Neural crest cell (in vitro differentiated cells): ENCODE measurements at places on chromosomes 7 and 10. TPM values are rescaled to one million over a fixed set of nuclear protein-coding genes. Genes with fewer than 3 reads are reported as not detected.

DNA sequence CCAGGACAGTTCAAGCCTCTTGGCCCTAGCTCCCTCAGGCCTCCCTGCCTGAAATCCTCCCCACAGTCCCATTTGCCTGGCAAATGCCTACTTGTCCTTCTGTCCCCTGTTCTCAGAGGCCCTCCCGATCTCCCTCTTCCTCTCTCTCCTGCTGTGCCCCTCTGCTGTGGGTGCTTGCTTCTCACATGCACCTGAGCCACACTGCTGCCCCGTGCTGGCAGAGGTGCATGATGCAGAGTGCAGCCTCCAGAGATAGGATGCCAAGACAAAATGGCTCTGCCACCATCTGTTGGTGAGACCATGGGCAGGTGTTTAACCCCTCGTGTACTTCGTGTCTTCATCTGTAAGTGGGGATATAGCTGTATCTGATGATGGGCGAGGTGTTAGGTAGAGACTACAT is 158.4 kb downstream of the RGS10 start:
- no peak for DNase-seq

- DNase-seq: no peak
Measured at GRCh38 chr10:82815680-82816079, 940.7 kb downstream of the NRG3 start.

DNA sequence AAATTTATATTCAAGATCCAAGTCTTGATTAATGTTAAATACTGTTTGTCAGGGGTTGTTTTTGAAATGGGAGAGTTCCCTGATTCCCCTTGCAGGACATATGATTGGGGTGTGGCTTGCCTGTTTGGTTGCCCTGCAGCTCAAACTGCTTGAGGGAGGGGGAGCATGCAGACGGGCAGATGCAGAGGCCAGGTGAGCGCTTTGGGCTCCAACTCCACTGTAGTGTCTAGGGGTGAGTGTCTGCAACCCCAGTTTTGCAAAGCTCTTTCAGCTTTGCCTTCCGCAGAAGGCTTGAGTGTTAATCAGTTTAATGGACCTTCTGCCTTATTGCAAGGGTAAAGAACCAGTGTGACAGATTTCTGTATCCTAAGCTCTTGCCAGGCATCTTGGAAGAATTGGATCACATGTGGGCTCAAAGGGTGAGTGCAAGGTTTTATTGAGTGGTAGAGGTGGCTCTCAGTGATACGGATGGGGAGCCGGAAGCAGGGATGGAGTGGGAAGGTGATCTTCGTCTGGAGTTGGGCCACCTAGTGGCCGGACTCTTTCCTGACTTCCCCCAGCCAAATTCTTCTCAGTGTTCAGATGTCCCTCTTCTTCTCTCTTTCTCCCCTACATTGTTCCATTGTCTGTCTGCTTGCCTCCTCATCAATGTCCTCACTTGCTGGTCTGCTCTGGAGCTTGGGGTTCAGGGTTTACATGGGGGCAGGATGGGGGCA is 479.7 kb downstream of the ATRNL1 start:
- no peak for DNase-seq

DNA sequence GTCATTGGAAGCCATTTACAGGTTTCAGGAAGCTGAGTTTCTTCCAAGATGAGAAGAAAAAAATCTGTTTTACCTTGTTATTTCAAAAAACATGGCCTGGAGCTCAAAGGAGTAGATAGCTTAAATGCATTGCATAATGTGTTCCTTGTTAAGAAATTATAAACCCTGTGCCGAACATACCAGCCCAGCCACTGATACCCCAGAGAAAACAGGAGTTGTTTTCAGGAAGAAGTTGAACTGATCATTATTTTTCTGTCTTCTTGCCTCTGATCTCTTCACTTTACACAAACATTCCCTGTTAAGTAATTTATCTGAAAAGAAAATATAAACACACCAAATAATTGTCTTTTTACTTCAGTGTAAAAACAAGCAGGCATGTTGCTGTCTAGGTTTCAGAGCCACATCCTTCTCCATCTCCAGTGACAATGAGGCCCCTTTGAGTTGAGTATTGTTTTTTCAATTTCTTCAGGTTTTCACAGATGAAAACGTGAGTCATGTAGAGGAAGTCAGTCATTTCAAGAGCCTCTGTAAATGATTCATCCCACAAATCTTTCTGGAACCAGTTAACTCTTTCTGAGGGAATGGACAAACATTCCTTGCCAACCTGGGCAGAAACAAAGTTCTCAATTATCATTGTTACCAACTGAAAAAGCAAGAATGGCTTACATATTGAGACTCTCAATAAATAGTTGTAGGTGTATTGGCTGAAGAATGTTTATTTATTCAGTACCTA is 244.2 kb downstream of the IPMK start:
- no peak for DNase-seq

GRCh38 chr10:23186697-23187096 is 5.4 kb upstream of the PTF1A start:
- DNase-seq: no peak

- no peak for DNase-seq
Measured at GRCh38 chr7:2573761-2574160, 15.0 kb downstream of the IQCE start.

GRCh38 chr7:123979876-123980275 is 53.0 kb downstream of the TMEM229A start:
- no peak for DNase-seq

DNA sequence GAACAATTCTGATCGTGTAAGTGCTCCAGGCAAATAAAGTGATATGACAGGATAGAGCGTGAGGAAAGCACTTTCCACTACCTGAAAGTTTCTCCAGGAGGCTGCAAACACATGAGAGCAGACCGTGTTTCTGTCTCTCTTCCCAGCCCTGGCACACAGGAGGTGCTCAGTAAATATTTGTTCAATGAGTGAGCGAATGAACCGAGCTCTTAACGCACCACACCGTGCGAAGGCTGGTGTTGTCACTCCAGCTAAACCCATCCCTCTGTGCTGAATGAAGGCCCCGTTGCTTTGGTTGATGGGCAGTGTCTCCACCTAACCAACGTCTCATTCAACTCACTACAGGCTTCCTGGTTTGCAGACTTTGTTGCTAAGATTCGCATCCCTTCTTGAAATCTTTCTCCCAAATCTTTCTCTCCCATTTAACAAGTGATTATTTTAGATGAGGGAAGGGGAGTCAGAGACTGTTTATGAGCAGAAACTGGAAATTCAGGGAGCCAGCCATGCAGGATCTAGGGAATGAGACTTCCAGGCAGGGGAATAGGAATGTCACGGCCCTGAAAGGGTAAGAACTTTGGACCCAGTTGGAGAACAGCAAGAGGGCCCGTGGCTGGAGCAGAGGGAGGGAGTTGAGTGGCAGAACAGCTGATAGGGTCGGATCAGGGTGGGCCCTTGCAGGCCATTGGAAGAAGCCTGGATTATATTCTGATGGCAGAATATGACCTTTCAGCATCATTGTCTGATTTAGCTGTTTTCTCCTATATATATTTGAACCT is 282.6 kb downstream of the CAMK1D start:
- DNase-seq: no peak

DNA sequence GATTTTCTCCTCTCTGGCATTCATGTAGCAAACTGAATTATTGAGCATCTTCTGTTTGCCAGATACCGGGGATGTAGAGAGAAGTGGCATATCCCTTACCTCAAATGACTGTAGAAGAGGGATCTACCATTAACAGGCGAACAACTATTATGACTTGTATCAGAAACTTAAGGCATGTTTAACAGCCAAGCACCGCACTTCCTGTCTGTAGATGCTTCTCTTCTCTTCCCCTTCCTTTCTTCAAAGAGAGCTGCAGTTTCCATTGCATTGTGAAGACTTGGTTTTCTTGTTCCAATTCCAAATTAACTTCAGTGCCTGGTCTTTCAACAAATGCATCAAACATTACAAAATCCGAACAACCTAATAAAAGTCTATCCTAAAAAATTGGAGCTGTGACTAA is 49.3 kb downstream of the LRRC4 start:
- no peak for DNase-seq

- peak; percentile 84 for DNase-seq
Measured at GRCh38 chr10:102678842-102679289, 34.6 kb downstream of the TRIM8 start.

DNA sequence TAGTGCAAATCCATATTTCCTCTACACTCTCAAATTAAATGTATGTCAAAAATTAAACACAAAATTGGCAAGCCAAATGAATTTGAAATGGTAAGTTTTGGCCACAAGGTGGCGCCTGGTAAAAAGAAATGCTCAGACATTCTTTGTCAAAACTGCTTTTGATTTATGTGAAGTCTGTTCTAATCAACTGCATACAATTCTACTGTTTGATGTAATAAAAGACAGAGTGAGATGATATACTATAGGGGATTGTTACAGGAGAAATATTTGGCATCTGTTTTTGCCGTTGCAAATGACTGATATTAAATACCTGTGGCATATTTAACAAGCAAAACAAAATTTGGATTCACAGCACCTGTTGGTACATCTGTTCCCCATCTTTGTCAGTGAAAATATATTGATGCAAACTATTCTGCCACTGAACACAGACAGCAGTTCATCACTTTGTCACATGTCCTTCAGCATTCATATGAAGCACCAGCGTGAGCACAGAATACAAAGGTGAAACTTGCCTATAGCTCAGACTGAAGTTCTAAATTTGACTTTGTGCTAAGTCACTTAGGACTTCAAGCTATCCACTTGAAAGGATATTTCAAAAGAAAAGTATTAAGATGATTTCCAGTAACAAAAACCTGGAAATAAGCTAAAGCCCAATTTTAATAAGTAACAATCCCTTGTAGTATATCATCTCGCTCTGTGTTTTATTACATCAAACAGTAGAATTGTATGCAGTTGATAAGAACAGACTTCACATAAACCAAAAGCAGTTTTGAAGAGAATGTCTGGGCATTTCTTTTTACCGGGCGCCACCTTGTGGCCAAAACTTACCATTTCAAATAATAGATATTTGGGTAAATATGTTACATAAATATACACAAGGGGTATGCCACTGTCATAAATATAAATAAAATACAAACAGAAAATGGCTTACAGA is 10.2 kb upstream of the CH25H start:
- peak; percentile 61 for DNase-seq

- no peak for DNase-seq
Measured at GRCh38 chr10:48554656-48555055, 50.2 kb downstream of the ARHGAP22 start.

GRM3 gene
- 2.9 and 3.4 TPM in 2 replicates for total RNA-seq

AKR1C4 gene
- not detected in 2 replicates for total RNA-seq

OR2A25 gene
- not detected in 2 replicates for total RNA-seq

ACTL6B gene
- total RNA-seq: 2.4 and 3.1 TPM in 2 replicates

DNA sequence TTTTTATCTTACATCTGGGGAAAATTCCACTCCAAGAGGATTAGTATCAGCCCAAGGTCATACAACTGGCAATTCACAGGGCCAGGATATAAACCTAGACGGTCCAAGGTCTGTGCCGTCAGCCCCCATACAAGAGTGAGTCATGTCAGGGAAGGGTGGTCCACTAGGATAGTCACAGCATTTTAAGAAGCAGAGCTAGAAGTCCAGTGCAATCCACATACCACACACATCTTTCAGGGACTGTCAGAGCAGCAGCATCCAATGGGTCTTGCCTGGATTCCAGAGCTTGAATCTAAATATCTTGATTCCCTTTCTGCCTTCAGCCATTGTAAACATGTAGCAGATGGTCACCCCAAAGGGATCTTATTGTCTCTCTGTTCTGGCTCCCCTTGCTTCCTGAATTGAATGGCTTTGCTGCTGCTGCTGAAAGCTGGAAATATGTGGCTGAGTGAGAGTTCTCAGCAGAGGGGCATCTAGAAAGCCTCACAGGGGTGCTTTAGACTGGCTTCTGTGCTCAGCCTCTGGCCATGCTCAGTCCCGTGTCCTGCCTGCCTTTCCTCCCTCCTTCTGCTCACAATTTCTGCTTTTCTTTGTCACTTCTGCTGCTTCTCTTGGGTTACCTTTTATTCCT is 9.9 kb upstream of the OR6V1 start:
- no peak for DNase-seq

GRCh38 chr7:45576249-45576929 is 2.2 kb downstream of the ADCY1 start:
- DNase-seq: no peak

- no peak for DNase-seq
Measured at GRCh38 chr7:20597339-20597738, 18.1 kb upstream of the ABCB5 start.

GRCh38 chr10:29926693-29927048 is 132.7 kb downstream of the JCAD start:
- DNase-seq: peak; percentile 22

- DNase-seq: no peak
Measured at GRCh38 chr7:94088560-94088959, 84.4 kb upstream of the BET1 start.

SERPINE1 gene
- 0.07 TPM in 1 of 2 replicates, not detected in the other for total RNA-seq

- DNase-seq: no peak
Measured at GRCh38 chr7:2399848-2400587, 3.4 kb upstream of the CHST12 start.

UCMA gene
- total RNA-seq: not detected in 2 replicates

GRCh38 chr7:106772655-106773108 is 92.4 kb upstream of the PIK3CG start:
- no peak for DNase-seq

UBE2D4 gene
- 14.1 and 15.6 TPM in 2 replicates for total RNA-seq

DNA sequence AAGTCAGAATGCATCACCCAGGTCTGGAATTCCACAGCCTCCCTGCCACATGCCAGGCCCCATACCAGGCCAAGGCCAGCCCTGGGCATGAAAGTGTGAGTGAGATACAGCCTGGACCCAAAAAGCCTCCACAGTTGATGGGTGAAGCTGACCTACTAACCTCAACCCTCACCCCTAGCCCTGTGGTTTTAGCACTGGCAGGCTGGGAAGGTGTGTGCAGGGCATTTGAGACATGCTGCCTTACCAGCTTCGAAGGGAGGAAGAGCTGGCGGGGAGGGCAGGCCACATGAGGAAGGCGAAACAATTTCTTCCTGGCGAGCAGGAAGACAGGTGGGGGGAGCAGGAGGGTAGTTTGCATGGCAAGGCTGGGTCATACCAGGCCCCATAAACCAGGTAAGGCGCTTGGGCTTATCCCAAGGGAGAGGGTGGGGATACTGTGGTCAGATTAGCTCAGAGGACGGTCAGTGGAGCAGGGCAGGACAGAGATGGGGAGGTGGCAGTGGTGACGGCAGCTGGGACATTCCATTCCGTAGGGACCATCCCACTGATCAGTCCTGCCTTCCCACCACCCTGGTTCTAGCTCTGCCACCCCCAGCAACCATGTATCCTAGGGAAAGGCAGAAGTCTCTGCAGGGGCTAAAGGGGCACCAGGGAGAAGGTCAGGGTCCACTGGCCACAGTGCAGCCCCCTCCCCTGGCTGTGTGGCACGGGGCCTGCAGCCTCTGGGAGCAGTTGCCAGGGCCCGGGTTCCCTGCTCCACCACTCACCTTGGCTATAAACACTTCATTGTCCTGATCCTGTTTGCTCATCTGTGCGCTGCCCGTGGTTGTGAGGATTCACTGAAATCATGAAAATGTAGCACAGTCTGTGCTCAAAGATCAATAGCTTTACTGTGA is 155.8 kb downstream of the NRF1 start:
- DNase-seq: no peak
